ENCODE measurements at places on chromosomes 1 and 21.

DNA sequence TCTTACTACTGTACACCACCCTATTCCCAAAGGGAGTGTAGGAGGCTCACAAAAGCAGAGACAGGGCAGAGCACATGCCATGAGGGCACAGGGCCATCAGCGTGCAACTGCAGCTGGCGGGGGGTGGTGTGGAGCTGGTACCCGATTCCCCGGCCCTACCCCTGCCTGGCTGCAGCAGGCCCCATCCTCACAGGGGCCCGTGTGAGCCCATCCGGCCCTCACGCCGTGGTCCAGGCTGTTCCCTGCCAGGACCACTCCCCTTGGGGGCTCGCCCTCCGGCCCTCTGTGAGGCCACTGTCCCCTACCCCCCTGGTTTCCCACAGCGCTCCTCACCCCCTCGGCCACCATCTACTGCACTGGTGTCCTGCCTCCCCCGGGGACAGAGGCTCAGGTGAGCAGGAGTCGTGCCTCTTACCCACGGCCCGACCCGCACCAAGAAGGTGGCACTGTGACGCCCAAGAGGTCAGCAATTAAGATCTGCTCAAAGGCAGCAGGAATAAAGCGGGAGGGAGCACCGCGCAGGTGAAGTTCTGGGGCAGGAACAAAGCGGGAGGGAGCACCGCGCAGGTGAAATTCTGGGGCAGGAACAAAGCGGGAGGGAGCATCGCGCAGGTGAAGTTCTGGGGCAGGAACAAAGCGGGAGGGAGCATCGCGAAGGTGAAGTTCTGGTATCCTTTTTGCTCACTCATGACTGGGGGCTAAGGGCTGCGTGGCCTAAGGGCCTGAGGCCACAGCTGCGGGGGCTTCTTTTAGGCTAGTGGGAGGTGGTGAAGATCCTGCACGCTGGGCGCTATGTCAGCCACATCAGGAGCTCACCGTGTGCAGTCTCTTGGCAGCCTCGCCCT is 3.9 kb downstream of the POFUT2 start:
- no peak for DNase-seq

DNA sequence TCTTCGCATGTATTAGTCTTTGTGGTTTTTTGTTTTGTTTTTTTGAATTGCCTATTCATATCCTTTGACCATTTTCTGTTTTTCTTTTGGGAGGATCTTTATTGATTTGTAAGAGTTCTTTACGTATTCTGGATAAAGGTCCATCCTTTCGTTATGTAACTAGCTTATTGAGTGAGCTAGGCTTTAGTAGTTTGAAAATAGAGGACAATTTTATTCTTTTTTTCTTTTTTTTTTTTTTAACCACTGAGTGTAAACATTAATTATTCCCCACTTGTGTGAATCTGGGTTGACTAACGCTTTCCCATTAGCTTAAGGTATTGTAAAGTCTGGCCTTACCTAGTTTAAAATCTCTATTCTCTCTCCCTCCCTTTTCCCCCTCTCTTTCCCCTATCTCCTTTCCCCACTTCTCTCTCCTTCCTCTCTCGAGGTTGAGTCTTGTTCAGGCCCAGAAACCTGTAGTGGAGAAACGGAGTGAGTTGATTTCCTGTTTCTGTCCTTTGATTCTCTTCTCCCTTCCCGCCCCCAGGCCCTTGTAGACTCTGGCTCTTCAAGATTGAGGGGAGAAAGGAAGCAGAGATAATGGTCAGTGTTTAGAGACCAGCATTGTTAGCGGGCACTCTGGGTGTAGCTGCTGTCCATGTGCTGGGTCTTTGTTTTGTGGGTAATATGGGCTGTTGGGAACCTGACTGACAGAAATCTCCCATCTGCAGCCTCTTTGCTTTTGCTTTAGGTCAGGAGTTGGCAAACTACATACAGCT is 1.5 kb downstream of the MORC3 start:
- DNase-seq = peak; percentile 71

GRCh38 chr1:168835176-168835575 is 106.2 kb upstream of the DPT start:
- no peak for DNase-seq

- no peak for DNase-seq
These were observed 36.7 kb downstream of the WARS2 start for GRCh38 chr1:119103764-119104163.

GRCh38 chr1:44213222-44214112 is at the start of gene DMAP1:
DMAP1 (plus strand) TSS chr1:44213471; CDS start chr1:44213754, 283 bp downstream.
- DNase-seq = peak; percentile 88

- DNase-seq = no peak
These were observed 516 bp upstream of the NMNAT2 start for GRCh38 chr1:183418696-183419095.

All from NB4 (cell line).